Kidney epithelial cell (primary cell): ENCODE measurements at places on chromosomes 13 and 19. TPM values are rescaled to one million over a fixed set of nuclear protein-coding genes. Genes with fewer than 3 reads are reported as not detected.

DNA sequence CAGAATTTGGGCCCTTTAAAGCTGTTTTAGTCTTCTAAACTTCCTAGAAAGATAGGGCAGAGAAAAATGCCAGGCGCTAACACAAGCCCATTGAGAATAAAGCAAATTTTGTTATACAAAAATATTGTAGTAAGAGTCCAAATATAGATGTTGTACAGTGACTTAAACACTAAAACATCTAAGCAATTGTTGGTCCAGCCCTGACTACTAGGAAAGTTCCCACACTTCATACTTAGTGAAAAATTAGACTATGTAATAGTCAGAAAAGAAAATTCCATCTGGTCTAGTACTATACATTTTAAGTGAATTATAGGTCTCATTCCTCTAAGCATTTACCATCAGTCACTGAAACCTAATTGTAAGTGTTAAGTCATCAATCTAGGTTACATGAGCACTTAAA, 1518.3 kb upstream of the SLC10A2 start:
- no peak for DNase-seq

The CYP4F22 gene
- not detected in 2 replicates for total RNA-seq

DNA sequence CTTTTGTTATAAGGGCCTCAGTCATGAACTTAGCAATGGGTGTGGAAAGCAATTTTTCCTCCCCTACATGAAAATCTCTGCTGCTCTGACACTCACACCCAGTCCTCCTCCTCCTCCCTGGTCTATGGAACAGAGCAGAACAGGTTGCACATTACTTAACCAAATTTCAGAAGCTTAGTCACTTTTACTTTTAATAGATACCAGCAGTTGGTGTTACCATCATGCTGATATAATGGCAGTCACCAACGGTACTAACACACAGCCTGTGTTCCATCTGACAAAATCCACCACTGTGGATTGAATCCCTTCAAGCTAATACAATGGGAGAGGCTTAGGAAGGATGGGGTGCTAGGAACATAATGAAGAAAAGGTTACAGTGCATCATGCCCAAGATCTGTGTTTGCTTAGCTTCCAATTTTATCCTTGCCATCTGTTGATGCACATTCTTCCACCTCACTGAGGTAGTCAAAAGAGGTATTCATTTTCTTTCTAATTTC, 9.8 kb downstream of the TPT1 start:
- DNase-seq = no peak

DNA sequence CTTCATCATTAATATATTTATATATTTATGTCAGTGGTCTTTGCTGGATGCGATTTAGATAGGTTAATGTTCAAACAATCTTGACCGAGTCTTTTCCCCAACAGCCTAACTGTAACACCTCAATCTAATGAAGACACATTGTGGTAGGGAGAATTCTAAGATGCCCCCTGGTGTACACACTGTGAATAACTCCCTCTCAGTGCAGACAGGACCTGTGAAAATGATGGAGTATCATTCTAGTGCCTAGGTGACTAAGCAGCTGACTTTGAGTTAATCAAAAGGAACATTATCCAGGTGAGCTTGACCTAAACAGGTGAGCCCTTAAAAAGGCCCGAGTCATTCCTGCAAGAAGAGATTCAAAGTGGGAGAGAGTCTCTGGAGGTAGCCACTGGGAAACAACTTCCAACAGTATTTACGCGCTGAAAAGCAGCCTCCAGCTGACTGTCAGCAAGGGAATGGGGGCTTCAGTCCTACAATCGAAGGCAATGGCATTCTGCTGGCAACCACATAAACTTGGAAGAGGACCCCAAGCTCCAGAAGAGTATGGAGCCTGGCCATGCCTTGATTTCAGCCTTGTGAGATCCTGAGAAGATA, 28.0 kb upstream of the KBTBD7 start:
- DNase-seq = peak; percentile 12

The COX7A1 gene
- total RNA-seq = 1.0 and 1.4 TPM in 2 replicates

The FFAR1 gene
- total RNA-seq = 0.04 TPM in 1 of 2 replicates, not detected in the other

GRCh38 chr13:43240278-43240677, 216.9 kb downstream of the DNAJC15 start:
- DNase-seq = no peak

DNA sequence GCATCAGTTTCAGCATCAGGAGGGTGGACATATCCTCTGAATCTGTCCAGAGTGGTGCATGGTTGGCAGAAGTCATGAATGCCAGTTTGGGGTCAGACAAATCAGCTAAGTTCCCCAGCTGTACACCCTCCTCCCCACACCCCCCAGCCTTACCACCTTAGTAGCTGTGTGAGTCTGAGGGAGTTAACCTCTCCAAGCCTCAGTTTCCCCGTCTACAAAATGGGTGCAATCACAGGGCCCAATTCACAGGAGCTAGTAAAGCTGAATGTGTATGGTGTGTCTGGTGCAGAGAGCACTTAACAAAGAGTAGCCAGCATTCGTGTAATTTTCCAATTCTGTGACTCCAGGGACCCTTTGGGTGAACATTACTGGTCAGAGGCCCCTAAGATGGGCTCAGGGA, 13.4 kb upstream of the ZNF358 start:
- DNase-seq = no peak

DNA sequence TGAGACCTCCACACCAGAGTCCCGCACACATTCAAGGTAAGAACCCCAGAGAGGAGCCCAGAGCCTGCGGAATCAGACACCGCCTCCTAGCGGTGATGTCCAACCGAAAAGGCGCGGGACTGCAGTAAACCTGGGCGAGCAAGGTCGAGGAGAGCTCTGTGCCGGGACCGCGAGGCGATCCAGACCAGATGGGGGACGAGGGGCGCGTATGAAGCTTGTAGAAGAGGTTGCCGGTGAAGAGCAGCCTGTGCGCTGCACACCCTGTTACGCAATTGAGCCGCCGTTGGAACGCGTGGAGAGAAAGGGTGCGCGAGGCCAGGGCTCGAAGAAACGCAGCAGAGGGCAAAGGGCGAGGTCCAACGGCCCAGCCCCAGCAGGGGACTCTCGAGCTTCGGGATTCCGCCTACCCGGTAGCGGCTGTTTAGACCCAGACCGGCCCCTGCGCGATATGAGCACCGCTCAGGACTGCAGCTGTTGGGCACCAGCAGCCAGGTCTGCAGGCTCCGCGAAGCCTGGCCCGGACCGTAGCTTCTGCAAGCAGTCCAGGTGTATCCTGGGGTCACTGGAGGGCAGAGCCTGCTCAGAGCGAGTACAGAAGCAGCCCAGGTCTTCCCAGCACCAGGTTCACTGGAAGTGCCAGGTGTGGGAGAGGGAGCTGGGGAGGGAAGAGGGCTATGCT, 65.9 kb upstream of the ZNF599 start:
- DNase-seq = no peak

The LILRB4 gene
- total RNA-seq = 2.7 TPM in 1 of 2 replicates, not detected in the other

GRCh38 chr13:26946684-26947343, 186.2 kb upstream of the GPR12 start:
- DNase-seq = no peak

The AP1M2 gene
- 73.7 and 86.8 TPM in 2 replicates for total RNA-seq

The PRKCG gene
- total RNA-seq = 0.13 TPM in 1 of 2 replicates, not detected in the other

The C19orf67 gene
- not detected in 2 replicates for total RNA-seq

GRCh38 chr19:5394551-5395505, 54.2 kb upstream of the PTPRS start:
- DNase-seq = no peak
